ENCODE measurements at places on chromosomes 4 and X.

DNA sequence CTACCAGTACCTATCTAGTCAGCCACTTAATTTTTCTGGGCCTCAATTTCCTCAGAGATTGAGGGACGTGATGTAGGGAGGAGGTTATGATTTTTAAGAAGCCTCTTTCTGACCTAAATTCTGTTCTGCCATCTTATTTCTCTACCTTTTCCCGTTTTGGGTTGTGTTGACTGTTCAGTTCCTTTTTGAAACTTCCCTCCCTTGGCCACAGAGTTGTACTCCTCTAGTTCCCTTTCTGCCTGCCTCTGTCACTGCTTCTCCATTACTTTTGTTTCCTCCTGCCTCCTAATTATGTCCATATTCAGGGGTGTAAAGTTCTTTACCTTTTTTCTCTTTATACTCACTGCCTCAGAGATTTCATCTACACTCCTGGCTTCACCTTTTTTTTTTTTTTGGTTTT, 25.4 kb downstream of the CLCN5 start:
- peak; percentile 13 for DNase-seq

GRCh38 chr4:107011312-107011711, 24.8 kb downstream of the DKK2 start:
- DNase-seq, result no peak

GRCh38 chr4:171162478-171162877, 650.7 kb upstream of the GALNTL6 start:
- DNase-seq, result no peak

GRCh38 chr4:107069049-107069448, 32.9 kb upstream of the DKK2 start:
- no peak for DNase-seq

GRCh38 chrX:153766871-153767673, 3.0 kb downstream of the PLXNB3 start:
- DNase-seq, result no peak

- no peak for DNase-seq
Measured at GRCh38 chrX:73850124-73851013, 287.4 kb downstream of the CHIC1 start.

- DNase-seq, result no peak
Measured at GRCh38 chr4:57091657-57092162, 18.5 kb downstream of the IGFBP7 start.

DNA sequence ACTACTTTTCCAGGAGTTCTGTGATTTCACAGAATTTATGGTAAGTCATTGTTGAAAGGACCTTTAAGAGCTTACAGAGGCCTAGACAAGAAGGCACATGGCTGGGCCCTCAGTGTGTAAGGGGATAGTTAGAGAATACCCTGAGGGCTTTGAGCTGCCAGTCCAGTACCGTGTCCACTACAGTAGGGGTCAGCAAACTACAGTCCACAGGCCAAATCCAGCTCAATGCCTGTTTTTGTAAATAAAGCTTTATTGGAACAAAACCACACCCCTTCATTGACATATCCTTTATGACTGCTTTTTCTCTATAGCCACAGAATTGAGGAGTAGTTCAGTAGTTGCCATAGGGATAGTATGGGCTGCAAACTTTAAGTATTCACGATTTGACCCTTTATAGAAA, 176.2 kb downstream of the MID1 start:
- DNase-seq, result no peak

DNA sequence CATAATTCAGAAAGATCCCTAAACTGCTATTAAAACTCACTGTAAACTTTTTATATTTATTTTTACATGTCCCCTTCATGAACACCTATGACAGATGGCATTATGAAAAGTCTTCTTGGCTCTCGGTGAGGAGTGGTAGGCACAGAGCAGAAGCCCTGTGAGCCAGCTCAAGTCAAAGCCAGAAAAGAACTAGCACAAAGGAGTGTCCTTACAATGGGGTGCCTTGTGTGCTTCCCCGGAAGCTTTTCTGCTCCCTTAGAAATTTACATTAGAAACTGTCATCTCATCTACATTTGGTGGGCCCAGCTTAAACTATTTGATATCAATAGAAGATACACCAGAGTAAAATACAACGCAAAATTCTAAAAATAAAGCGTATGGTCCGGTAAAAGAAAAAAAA, 135.7 kb upstream of the MAP3K15 start:
- no peak for DNase-seq

All from common myeloid progenitor, CD34-positive (primary cell).